ENCODE measurements at places on chromosomes 2 and 18.

- no peak for DNase-seq
Observed at GRCh38 chr2:205771031-205771430, 88.7 kb downstream of the NRP2 start.

- DNase-seq = no peak
Observed at GRCh38 chr2:118576109-118576855, 271.2 kb downstream of the EN1 start.

DNA sequence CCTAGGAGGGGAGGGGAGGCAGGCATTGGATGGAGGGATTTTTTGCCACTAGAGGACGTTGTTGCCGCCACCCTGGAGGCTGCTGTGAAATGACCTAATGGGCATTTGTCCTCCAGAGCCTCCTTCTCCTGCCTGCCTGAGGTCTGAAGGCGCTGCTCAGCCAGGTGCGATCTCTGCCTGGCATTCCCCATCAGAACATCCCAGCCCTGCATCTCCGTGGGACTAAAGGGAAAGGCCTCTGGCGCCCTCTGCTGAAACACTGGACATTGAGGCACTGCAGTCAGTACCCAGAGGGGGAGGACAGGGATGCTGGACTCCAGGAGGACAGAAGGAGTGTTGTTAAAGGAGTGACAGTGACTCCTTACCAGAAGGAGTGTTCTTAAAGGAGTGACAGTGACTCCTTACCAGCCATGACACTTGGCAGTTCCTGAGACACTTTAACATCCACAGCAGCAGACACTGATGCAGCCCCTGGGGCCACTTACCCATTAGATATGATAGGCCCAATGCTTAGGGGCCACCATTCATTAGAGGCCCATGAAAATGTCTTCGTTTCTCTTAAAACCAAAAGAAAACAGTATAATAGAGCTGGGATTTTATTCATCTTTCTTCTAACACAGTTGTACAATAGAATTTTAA lies 17.0 kb downstream of the THNSL2 start:
- no peak for DNase-seq

- DNase-seq = no peak
Observed at GRCh38 chr2:208280234-208280633, 14.2 kb downstream of the PIKFYVE start.

DNA sequence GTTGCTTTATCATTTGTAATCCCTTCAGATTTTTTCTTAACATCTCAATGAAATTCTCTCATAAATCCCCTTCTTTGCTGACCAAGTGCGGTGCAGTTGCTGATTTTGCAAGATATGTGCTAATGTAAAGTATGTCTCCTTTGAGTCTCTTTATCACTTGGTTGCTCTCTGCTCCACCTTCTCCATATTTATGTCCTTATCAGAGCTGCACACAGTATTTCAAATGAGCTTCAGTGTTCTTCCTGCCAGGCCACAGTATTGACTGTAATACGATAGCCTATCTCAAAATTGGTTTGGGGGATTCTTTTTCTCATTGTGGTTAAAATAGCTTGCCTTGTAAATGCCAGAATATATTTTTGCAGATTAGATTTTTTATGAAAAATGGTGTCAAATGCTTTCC lies 32.2 kb downstream of the MAIP1 start:
- DNase-seq = no peak

GRCh38 chr18:21230436-21230835 lies 11.6 kb upstream of the GREB1L start:
- no peak for DNase-seq

- no peak for DNase-seq
Observed at GRCh38 chr2:204280262-204280668, 265.0 kb upstream of the PARD3B start.

- no peak for DNase-seq
Observed at GRCh38 chr2:240360645-240361475, 74.6 kb upstream of the GPC1 start.

- no peak for DNase-seq
Observed at GRCh38 chr2:228876276-228876675, 394.8 kb downstream of the PID1 start.

DNA sequence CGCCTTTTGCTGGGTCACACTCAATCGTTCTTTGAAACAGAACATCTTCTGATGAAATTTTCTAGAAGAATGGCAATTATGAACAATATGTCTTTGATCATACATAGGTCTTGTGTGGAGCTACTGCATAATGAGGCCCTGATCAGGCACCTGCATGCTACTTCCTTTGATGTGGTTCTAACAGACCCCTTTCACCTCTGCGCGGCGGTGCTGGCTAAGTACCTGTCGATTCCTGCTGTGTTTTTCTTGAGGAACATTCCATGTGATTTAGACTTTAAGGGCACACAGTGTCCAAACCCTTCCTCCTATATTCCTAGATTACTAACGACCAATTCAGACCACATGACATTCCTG lies 532 bp downstream of the UGT1A5 start:
- no peak for DNase-seq

DNA sequence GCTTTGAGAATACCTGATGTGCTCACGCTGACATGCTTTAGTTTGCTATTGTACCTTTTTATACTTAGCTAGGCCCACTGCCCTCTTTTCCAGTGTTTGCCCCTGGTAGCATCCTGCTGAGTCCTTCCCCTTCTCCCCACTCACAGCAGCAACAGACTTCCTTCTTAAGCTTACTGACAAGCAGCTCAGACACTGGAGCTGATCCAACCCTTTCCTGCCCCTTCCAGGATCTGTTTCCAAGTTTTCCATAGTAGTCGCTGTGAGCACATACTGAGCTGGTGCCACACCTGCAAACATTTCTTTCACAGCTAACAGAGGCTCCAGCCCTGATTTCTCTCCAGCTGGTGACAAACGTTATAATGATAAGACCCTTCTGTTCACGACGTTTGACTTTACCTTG lies 991.4 kb upstream of the CELF4 start:
- no peak for DNase-seq

GRCh38 chr2:75390169-75390568 lies 170.6 kb downstream of the EVA1A start:
- no peak for DNase-seq

GRCh38 chr18:68984342-68984741 lies 186.5 kb downstream of the CCDC102B start:
- DNase-seq = no peak

DNA sequence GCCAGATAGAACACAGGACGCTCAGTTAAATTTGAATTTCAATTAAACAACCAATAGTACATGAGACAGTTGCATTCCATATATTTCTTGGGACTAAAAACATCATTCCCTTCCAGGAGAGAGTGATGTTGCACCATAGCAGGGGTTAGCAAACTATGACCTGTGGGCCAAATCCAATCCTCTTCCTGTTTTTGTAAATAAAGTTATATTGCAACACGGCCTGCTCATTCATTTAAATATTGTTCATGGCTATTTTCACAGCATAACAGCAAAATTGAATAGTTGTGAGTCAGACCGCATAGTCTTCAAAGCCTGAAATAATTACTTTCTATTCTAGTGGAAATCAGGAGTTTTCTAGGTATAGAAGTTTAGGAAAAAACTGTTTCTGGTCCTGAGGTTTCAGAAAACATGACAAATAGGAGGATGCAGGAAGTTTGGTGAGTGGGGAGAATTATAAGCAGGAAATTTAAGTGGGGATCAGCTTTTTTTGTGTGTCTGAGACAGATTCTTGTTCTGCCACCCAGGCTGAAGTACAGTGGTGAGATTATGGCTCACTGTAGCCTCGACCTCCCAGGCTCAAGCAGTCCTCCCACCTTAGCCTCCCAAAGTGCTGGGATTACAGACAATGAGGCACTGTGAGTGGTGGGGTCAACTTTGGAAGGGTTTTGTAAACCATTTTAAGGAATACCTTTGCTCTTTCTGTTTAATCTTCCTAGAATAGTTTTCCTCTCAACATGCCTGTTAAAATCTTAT lies 131.5 kb downstream of the SOCS6 start:
- DNase-seq = peak; percentile 70

- DNase-seq = no peak
Observed at GRCh38 chr2:98809878-98810587, 79.1 kb upstream of the MGAT4A start.

DNA sequence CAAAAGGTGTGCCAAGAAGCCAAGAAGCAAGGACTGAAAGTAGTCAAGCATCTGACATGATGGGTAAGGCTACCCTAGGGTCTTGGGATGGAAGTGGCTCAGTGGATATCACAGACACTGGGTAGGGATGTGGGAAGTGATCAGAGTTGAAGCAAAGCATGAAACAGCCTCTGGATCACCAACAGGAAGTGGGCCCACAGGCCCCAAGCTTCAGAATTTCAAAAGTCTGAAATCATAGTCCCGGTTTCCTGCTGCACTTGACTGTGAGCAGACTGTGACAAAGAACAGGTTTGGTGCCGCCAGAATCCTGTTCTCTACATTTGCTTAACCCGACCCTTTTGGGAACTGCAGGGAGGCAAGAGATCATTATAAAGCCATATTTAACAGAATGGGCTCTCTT lies 57.4 kb downstream of the SP100 start:
- no peak for DNase-seq

GRCh38 chr2:165401285-165401852 lies 68.1 kb upstream of the CSRNP3 start:
- DNase-seq = peak; percentile 31

- no peak for DNase-seq
Observed at GRCh38 chr2:8081130-8081529, 600.7 kb upstream of the ID2 start.

DNA sequence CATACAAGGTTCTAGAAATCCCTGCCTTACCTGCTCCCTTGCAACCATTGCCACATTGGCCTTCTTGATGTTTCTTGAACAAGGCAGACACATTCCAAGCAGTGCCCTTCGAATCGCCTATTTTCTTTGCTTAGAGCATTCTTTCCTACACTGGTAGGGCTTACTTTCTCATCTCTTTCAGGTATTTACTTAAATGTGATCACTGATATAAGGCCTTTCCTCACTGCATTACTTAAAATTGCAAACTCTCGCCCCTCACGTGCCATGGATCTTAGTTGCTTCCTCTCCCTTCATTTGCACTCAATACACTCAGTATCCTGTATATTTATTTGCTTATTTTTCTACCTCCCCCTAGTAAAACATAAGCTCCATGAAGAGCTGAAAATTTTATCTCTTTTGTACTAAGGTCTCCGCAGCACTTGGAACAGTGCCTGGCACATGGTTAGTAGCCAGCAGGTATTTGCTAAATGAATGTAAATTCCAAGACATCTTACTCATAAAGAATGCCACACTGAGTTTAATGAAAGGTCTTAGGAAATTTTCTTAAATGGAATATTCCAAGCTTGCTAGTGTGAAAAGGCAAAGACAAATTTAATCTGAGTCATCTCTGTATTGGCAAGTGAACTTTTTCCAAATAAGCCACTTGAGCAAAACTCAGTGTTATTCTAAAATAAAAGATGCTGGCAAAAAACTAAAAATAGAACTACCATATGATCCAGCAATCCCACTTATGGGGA lies 42.4 kb upstream of the FIGN start:
- peak; percentile 56 for DNase-seq

Data from GM04504 (cell line).